Esophagus squamous epithelium (tissue), 5 donors: ENCODE measurements at places on chromosomes 2 and 18.

DNA sequence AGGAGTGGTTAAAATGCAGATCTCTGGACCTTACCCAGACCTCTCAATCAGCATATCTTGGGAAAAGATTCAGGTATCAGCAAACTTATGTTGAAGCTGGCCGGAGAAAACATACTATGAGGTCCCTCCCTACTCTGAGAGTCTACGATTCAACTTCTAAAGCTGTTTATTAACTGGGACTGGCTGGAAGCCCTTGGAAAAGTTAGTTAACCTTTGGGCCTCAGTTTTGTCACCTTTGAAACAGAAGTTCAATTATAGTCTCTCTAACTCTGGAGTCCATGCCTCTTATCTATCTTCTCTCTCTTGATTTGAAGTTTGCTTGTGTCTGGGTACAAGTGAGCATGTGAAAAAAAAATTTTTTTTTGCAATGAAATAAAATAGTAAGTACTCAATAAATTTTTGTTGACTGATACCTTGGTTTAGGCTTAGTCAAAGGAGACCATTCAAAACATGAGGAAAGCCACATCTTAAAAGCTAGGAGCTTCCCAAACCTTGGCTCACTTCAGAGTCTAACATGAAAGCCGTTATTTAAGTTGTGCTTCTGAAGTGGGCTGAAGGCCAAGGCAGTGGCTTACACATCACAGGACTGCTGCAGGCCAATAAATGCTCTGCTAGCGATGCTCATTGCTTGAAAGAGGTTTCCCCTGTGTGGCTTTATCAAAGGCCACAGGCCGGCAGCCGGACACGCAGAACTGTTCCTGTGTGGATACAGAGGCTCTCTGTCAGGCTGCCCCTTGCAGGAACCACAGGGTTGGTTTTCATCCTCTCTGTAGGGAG lies 110.6 kb upstream of the FAM136A start:
- no peak for DNase-seq

DNA sequence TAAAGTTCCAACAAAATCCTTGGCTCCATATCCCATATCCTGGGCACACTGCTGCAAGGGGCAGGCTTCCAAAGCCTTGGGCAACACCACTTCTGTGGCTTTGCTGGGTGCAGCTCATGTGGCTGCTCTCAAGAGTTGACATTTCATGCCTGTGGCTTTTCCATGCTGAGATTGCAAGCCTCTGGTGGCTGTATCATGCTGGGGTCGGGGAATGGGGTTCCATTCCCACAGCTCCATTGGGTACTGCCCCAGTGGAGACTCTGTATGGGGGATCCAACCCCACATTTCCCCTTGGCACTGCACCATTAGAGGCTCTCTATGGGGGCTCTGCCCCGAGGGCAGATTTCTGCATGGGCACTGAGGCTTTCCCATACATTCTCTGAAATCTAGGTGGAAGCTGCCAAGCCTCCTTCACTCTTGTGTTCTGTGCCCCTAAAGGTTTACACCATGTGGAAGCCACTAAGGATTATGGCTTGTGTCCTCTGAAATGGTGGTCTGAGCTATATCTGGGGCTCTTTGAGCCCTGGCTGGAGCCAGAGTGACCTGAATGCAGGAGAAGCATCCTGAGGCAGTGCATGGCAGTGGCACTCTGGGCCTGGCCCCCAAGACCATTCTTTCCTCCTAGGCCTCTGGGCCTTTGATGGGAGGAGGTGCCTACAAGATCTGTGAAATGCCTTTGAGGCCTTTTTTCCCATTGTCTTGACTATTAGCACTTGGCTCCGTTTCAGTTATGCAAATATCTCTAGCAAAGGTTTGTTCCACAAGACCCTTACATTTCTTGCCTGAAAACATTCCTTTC lies 107.9 kb downstream of the PTGR3 start:
- DNase-seq, result no peak

DNA sequence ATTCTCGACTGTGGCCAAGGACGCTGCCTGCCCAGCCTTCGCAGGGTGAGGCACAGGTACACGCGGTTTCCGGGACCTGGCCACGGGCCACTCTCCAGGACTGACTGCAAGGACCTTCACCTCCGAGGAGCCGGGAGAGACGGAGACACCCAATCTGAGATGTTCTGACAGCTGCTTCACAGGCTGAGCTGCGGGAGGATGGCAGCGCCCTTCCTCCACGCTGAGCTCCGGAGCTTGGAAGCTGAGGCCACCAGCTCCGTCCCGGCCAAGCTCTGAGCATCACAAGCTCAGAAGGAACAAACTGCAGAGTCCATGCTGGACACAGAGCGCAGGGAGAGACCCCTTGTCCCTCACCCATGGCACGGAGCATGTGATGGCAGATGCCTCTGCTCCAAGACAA lies 71.1 kb upstream of the CTDP1 start:
- DNase-seq, result no peak

- DNase-seq, result no peak
Measured at GRCh38 chr2:43941359-43941758, 54.4 kb downstream of the LRPPRC start.

GRCh38 chr2:219124381-219125110 lies 36.1 kb downstream of the NHEJ1 start:
- no peak for DNase-seq
